HT1080 (cell line): ENCODE measurements at places on chromosomes 2 and 18.

GRCh38 chr2:100262555-100263320 is 59.6 kb downstream of the LONRF2 start:
- DNase-seq: peak; percentile 74

- no peak for DNase-seq
Measured at GRCh38 chr18:12911025-12911928, 27.2 kb upstream of the PTPN2 start.

DNA sequence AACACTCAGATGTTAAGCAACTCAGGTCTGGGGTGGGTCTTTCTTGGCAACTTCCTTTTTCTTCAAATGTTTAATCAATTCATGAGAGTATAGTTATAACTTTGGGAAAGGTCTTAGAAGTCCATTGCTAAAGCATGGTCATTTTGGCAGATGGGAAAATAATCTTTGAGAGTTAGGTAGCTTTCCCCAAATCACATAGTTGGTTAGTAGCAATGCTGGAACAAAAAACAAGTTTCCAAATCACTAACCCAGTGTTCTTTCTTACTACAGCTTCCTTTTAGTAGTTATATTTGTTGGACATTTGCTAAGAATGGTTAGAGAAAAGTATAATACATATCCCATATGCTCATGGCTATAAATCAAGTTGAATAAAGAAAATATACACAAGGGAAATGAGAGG is 185.2 kb upstream of the SLC14A2 start:
- no peak for DNase-seq

DNA sequence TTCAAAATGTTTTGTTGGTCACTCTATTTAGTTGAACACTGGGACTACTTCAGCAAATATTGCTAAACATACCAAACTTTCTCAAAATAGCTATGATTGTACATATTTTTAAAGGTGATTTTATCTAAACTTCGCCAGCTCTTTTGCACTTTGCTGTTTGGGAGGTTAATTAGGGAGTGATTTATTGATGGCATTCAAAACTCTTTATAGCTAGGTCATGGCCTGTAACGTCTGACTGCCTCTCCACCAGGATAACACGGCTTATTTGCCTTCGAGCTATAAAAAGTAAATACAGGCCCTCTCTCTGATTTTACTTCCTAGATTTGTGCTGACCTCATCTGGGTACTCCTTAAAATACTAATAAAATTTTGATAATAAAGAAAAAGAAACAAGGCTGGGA is 931.9 kb downstream of the DCDC2C start:
- no peak for DNase-seq

- no peak for DNase-seq
Measured at GRCh38 chr2:71215447-71215846, 11.5 kb downstream of the PAIP2B start.

GRCh38 chr2:200393191-200393590 is 86.7 kb downstream of the SPATS2L start:
- DNase-seq: no peak

- DNase-seq: no peak
Measured at GRCh38 chr18:33123862-33124518, 316.5 kb downstream of the CCDC178 start.

DNA sequence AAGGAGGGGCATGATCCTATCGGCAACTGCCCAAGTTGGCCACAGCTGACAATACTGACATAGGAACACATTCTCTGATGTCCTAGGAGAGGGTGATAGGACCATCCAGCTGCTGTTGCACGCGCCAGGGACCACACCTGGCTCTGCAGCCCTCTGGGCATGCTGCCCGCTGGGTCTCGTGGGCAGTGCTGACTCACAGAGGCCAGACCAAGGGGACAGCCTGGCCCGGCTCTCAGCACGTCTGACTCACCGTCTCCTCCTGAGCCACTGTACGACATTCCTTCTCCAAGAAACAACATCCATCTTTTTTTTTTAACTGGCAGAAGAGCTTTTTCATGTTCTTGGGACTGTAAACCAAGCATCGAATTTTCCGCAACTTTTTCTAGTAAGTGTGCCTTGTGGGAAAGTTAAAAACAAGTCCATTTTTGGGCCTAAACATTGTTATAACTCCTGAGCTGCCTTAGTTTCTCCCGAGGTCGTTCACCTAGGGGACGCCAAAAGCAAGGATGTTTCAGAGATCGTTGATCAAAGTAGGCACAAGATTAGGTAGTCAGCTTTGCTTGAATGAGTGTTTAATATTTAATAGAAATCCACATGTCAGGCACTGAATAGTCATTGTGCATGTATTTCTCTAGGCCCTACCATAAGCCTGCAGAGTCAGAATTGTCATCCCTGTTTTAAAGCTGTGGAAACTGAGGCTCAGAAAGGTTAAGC is 100.3 kb downstream of the TTC32 start:
- DNase-seq: peak; percentile 98

DNA sequence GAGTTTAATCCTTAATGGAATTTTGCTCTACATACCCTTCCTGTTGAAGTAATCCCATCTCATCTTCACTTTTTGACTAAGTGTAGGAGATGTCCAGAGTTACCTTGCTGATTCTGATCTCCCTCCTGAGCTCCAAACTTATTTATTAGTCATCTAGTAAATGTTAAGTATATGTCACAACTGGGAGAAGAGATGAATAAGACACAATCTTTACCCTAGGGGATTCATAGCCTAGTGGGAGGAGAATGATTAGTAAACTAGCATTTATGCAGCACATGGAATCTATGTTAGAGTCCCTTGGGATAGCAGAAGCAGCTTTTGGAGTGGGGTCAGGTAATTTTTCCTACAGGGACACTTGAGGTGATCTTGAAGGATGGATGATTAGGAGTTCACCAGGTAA is 20.7 kb downstream of the ACVR2A start:
- no peak for DNase-seq

- no peak for DNase-seq
Measured at GRCh38 chr2:196918927-196919326, 7.6 kb downstream of the PGAP1 start.

DNA sequence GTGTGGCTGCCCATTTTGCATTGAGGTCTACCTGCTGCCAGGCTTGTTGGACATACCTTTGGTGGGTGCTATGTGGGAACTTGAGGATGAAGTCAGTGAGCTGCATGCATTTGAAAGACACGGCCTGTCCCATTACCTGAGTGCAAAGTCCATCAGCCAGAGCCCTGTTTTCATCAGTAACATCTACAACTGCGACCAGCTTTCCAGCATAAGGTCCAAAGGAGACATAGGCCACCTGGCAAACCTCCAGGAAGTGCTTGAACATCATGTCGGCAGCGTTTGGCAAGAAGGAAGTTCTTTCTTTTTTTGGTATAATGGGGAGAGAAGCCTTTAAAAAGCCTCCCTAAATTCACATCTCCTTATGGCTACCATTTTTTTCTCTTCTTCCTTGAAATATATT is 143.1 kb downstream of the FAM161A start:
- no peak for DNase-seq

DNA sequence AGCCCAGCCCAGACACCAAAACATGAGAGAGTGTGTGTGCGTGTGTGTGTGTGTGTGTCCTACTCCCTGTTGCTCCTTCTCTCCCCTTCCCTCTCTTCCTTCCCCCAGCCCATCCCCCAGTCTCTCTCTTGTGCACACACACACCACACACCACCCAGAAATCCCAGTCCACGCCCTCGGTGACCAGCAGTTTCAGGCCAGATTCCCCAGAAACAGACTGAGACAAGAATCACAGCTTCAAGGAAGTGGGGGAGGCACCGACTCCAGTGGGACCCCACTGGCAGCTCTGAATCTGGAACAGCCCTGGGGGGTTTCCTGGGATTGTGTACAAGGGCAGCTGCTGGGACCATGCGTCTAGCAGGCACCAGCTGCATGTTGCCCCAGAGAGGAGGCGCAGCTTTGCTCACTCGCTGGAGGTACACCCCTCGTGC is 113.5 kb downstream of the NDUFA10 start:
- DNase-seq: no peak

DNA sequence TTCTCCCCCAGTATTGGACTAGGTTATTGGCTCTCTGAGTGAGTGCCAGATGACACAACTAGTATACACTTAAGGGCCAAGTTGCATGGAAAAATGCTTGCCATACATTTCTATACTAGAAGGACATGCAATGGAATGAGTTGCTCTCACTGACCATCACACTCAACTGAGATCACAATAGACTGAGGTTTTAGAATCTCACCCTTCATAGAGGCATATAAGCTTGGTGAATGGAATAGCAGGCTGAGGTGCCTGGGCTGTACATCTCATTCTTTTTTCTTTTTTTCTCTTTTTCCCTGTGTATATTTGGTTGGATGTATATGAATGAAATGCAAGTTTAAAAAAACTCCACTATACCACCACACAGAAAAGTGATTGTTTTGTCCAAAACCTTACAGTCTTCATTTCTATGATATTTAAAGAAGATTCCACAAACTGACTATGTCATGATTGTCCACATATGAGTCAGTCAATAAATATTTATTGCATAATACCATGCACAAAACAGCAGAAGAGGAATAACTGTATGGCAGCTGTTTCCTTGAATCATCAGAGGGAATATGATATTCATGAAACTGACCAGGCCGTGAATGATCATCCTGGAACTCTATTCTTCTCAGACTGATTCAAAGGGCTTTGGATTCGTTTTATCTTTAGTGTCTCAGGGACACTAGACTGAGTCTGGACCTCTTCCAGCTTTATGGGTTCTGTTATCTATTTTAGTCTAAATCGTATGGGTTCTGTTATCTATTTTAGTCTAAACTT is 122.6 kb upstream of the STK17B start:
- DNase-seq: peak; percentile 86
